ENCODE measurements at places on chromosomes 4 and X.

DNA sequence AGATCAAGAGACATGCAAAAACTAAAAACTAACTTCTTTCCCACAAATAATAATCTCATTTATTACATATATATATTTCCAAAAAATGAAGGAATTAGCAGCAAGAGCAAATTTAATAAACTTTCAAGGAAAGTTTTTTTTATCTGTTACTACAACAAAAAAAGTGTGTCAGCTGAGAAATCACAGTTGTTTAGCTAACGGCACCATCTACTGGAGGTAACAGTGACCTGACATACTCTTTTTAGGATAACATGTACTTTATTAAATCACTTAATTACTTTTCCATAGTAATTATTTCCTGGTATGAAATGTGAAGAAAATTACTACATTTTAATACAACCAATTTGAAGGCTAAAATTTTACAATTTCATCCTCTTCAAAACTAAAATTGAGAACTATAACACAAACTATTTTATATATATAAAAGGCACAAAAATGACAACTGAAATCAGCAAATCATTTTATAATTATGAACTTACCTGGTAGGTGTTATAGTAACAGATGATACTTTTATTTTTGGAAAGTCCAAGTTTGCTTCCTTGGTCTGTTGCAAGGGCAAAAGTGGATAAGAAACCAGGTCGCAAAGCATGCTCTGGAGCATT, 9.1 kb downstream of the LAMTOR3 start:
- no peak for DNase-seq

GRCh38 chr4:4490816-4491215, 51.0 kb downstream of the STX18 start:
- no peak for DNase-seq

- no peak for DNase-seq
Observed at GRCh38 chr4:181319629-181320028, 923.6 kb upstream of the TENM3 start.

DNA sequence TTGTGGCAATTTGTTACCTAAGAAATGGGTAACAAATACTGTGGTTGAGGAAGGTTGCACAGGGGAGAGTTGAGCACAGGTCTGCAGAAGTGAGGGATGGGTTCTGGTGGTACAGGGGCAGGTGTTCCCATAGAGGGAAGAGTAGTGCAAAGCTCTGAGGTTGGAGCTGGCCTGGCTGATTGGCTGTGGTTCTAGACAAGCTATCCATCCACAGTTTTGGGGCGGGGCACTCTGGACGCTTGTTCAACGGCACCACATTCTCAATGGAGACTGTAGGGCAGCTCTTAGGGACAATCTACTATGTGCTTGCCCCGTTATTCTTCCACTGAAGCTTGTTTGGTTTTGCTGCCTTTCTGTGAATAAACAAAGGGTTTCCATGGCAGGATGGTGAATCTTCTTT, 35.4 kb downstream of the NAT8L start:
- DNase-seq = no peak

DNA sequence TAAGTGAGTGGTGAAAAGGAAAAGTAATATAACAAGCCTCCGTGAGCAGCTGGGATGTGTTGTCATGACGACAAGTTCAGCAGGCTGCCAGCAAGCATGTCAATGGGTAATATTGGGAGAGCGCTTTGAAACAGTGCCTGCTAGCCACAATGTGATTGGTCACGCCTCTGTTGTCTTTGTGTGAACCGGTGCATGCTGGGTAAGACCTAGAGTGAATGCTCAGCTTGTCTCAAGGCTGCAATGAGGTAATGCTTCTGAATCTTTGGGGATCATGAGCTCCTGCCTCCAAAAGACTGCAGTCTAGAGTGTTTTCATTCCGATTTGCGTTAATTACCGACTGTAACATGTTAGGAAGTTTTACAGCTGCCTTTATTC, 54.9 kb downstream of the STOX2 start:
- no peak for DNase-seq

DNA sequence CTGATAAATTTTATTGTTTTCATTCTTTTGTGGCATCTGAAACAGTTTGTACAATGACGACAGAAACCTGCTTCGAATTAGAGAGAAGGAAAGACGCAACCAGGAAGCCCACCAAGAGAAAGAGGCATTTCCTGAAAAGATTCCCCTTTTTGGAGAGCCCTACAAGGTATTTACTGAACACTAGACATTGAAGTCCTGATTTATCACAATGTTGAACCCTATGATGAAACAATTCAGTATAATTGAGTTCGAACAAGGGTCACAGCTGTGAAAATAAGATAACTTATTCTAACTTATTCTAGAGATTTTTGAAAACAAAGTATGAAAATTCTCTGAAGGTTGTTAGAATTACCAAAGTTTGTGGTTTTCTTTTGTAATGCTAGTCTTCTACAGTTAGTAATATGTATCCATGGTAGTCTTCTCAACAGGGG, 111.3 kb downstream of the AFF1 start:
- DNase-seq = no peak

DNA sequence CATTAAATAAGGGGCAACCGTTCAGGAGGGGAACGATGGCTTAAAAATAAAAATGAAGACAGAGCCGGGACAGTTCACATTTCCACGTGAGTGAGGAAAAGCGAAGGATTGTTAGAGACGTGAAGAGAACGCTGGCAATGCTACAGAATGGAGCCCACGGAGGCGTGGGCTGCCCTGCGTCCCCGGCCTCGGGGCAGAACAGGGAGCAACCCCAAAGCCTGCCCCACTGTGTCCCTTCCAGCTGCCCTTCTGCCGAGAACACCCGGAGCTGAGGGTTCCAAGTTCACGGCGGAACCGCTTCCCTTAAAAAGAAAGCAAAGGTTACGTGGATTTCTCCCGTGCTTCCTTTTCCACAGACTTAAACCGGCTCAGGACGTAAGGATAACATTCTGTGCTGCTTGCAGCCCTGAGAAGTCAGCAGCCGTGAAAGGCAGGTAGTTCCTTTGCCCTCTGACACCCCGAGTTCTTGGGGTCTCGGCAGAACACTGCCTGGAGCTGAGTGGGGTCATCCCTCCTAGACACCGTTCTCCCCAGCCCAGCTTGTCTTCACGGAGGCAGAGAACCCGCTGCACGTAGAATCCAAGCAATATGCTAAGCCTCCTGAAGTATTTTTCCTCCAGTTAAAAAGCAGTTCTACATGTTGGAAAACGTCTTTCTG, 14.2 kb downstream of the DHRSX start:
- no peak for DNase-seq

- DNase-seq = no peak
Observed at GRCh38 chrX:5775846-5776430, 452.7 kb downstream of the NLGN4X start.

DNA sequence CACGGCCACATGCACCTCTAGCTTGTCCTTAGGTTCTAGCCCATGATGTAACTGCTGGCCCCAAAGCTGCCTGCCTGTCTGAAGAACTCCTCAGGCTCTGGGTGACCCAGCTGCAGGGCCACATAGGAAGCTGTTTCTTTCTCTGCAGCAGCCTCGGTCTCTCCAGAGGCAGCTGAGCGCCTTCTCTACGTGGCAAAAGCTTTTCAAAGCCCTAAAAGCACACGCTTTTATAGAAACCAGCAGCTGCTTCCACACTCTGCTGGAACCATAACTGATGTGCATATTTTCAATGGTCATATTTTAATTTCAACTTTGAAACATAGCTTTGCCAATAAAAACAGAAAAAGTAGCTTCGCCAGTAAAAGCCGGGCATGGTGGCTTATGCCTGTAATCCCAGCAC, 37.4 kb downstream of the FAM53A start:
- no peak for DNase-seq

DNA sequence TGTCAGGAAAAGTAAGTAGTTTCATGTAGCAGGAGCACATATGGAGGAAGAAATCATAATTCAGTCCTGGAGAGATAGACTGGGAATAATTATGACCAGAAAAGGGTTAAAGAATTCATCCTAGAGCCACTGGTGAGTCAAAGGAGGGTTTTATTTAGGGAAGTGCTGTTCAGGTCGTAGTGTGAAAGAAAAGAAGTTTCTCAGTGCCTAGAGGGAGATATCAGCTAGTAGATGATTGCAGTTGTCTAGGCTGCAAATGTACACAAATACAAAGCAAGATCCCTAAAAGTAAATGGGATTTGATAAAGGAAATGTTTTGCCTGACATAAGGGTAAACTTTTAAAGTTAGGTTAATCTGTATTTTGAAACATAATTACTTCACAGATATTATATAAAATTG, 403.2 kb downstream of the ACTRT1 start:
- DNase-seq = no peak

DNA sequence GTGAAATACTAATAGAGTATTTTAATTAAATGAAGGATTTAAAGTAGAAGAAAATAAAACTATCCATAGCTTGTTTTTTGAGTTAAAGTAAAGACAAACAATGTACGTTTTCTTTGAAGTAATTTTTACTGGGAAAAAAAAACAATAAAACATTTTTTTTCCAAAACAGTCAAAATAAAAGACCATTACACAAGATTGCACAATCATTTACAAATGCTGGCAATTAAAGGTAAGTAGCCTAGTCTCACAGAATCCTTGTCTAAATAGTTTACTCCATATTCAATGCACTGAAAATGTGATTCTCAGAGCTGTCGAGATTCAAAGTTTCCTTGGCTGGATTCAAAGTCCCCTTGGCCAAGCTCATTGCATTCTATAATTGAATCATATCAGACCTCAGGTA, 21.2 kb downstream of the C4orf54 start:
- DNase-seq = no peak

- DNase-seq = no peak
Observed at GRCh38 chrX:68199062-68199848, 234.0 kb downstream of the OPHN1 start.
